ENCODE measurements at places on chromosomes 16 and 17.

GRCh38 chr17:44216173-44216572 lies 3.3 kb downstream of the UBTF start:
- DNase-seq: peak; percentile 72

GRCh38 chr17:15181333-15181732 lies 83.8 kb downstream of the PMP22 start:
- no peak for DNase-seq

DNA sequence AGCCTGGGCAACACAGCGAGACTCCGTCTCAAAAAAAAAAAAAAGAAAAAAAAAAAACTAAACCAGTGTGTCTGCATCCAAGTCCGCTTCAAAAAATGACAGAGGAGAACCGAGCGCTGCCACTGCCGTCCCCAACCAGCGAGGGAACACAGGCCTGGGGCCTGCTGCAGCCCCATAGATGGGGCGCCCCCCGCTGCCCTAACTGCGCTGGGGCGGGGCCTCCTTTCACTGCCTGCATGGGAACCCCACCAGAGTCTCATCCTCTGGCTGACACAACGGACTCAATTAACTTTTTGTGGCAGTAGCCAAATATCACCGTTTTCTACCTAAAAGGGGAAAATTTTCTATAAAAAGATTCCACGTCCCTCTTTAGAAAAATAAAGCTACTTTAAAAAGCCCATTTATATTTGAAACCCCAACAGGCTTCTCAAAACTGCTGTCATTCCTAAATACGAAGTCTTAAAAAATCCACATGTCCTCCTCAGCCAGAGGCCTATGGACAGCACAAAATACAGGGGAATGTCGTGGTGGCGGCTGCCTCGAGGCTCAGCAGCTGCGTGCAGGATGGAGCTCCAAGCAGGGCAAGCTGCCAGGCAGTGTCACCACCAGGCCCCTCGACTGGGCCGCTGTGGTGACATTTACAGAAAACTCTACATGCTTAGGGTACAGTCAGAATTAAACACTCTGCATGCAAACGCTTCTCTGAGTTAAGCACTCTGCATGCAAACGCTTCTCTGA lies 30.3 kb downstream of the KLHDC4 start:
- DNase-seq: no peak

DNA sequence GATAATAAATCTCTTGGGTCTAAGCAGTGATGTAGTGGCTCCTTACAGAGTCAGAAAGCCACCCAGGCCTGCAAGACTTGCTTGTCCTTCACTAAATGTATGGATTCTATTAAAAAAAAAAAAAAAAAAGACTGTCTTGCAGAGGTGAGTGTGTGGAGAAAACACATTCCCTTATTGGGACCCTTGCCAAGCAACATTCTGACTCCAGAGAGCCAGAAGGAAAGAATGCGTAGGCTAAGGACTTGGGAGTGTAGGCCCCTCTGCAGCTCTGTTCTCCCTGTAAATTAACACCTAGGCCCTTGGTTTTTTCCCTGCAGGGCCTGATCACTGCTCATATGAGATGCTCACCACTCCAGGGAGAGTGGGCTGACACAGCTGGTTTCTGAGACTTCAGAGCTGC lies 17.8 kb downstream of the SCPEP1 start:
- no peak for DNase-seq

DNA sequence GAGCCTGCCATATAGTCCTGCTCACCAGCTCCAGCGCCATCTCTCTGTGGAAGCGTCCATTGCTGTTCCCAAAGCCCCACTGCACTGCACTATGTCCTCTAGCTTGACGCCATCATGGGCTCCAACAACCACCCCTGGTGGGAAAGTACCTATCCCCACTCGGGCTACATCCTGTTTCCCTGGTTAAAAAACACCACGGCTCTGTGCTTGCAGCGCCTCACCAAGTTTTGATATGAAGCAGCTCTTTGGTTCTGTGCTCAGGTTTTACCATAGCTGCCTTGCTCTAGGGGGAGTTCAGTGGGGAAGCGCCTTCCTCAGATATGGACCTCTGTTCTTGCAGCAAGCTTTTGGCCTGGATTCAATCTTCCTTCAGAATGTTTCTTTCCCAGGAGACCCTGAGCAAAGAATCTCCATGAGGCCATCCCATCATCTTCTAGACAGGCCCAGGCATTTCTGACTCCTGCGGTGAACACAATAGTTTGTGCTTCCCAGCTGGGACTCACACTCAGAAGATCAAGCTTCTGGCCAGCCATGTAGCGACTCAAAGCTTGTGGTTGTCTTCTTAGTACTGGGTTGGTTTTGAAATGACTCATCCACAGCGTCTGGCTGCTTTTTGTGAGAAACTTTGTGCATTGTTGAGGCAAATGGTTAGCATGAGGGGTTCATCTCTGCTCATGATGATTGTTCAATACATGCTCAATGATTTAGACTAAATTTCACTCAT lies 39.5 kb downstream of the DYNLRB2 start:
- peak; percentile 68 for DNase-seq

DNA sequence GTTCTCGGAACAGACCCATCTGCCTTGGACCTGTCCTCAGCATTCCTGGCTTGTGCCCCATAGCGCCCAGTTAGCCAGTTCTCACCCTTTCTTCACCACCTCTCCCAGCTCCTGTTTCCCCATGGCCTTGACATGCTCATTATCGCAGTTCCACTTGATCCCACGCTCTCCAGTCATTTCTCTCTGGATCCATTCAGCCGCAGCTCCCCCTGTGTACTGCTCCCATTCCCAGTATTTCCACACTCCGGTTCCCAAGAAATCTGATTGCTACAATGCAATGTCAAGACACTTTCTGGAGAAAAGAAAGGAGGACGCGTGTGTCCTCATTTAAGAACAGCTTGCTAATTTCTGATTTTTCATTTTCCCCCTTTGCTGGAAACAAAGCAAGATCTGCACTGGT lies 55.4 kb downstream of the TMEM186 start:
- no peak for DNase-seq

GRCh38 chr17:6046931-6047330 lies 23.2 kb upstream of the WSCD1 start:
- DNase-seq: no peak

DNA sequence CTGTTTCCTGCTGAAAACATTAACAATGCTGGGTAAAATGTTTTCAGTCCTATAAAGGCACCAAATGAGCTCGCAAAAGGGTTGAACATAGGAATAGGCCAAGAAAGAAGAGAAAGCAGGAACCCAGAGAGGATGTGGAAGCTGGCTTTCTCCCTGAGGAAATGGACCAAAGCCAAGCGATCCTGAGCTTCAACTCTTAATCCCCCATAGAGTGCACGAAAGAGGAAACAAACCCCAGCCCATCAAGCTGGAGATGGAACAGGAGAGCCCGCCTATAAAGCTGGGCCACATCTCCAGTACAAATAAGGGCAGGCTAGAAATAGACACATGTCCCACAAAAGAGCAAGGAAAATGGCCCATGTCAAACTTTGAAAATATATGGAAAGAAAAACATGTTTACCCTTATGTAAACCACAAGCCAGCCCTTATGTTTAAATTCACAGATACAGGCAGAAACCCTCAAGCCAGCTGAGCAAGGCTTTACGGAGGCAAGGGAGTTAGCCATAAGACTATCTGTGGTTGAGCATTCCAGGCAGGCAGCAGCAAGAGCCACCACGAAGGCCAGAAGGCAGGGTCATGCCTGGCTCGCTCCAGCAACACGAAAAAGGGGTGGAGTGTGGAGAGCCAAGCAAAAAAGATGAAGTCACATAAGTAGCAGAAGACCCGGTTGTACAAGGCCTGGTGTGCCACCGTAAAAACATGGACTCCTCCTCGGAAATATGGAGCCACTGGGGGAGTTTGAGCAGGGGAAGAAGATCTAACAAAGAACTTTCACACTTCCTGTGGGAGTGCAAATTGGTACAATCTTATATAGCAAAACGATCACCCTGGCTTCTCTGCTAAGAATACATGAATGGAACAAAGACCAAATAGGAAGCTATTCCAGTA lies 27.8 kb downstream of the COPRS start:
- DNase-seq: no peak

GRCh38 chr16:28187595-28188004 lies 24.2 kb downstream of the XPO6 start:
- no peak for DNase-seq

- DNase-seq: no peak
Measured at GRCh38 chr16:49084628-49085390, 196.8 kb downstream of the CBLN1 start.

GRCh38 chr17:48240122-48240521 lies 132.6 kb downstream of the SNX11 start:
- no peak for DNase-seq

- peak; percentile 37 for DNase-seq
Measured at GRCh38 chr17:40608061-40608581, 39.5 kb downstream of the SMARCE1 start.

DNA sequence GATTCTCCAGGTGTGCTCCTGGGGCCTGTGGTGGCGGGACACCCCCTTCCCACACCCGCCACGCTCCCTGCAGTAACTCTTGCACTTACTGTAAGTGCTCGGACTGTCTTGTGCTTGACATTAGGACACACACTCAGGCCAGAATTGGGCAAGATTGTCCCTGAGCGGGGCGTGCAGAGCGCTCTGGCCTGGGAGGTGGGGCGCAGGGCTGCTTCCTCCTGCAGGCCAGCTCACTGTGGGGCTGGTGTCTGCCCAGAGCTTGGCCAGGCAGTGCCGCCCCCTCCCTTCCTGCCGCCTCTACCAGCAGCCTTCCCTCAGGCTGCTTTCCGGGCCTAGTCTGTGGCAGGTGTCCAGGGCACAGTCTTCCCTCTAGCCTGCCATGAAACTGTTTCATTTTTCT lies 6.1 kb upstream of the ATP6V0C start:
- no peak for DNase-seq

GRCh38 chr17:10018461-10018891 lies 113.4 kb upstream of the RCVRN start:
- no peak for DNase-seq

DNA sequence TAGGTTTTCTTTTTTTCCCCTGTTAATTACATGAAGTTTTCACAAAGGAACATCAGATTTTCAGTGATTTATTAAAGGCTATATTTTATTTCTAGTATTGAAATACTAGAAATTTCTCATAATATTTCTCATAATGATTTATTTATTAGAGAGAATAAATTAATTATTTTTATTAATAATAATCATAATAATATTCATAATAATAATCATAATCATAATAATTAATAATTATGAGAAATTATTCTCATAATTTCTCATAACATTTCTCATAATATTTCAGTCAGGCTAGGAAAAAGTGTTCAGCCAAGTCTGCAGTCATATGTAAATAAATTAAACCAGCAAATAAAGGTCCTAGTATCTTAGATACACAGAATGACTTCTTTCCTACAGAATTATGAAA lies 41.4 kb downstream of the CNTNAP4 start:
- DNase-seq: no peak

DNA sequence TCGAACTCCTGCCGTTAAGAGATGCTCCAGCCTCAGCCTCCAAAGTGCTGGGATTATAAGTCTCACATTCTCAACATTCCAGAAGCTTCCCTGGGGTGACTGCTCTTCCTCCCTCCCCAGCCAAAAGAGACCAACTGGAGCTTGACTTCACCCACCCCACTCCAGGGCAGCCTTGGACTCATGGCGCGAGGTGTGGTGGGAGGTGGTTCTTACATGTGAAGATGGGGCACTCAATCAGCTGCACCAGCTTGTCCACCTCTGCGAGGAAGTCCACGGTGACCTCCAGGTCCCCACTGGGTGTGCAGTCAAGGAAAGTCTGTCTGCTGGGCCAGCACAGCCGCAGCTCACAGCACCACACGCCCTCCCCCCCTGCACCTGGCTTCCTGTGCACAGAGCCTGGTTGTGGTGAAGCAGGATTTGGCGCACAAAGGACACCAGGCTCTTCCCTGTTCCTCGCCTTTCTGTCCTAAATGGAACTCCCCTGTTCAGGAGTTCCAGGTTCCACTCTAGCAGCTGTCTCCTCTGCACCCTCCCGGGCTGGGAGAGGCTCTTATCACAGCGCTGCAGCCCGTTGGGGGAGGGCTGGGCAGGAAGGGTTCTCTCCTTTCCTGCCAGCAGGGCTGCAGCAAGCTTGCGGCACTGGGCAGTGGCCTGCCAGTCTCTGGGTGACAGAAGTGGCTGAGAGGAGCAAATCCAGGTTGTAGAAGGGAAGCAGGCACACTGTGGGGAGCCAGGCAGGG lies 9.6 kb upstream of the MTSS2 start:
- peak; percentile 28 for DNase-seq

DNA sequence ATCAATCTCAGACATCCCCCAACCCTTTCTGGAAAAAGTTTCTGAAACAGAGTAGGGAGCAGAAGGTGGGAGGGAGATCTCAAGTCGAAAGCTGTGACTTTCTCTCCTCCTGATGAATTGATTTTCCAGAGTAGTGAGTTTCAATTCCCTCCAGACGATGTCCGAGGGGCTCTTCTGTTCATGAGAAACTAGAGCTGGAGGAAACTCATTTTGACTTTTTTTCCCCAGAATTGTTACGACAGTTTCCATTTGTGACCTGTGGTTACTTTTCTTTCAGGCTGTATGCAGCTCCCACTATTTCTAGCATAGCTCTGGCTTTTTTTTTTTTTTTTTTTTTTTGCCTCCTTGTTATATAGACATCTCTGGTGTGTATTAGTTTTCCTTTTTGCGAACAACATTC lies 422.1 kb upstream of the SALL1 start:
- no peak for DNase-seq

DNA sequence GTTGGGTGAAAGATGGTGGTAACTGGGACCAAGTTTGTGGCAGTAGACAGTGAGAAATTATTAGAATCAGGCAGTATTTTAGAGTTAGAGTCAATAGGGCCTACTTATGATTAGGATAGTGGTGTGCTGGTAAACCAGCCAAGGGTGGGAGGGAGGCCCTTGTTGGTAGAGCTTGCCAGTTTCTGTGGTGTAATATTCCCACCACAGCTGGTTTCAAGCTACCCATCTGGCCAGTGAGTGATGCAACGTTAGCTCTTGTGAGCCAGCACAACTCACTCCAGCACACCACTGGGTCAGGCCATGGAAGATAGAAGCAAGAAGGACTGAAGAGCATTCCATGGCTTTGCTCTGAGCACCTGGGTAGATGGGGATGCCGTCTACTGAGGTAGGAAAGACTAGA lies 34.9 kb downstream of the GNAO1 start:
- DNase-seq: no peak
